Melanocyte of skin (primary cell): ENCODE measurements at places on chromosomes 11 and 22. TPM values are rescaled to one million over a fixed set of nuclear protein-coding genes. Genes with fewer than 3 reads are reported as not detected.

DUSP8 gene
- 0.15 and 0.67 TPM in 2 replicates for total RNA-seq

OR52N4 gene
- total RNA-seq = not detected in 2 replicates

SULT4A1 gene
- total RNA-seq = not detected in 2 replicates

MUC15 gene
- not detected in 2 replicates for total RNA-seq

OR52A1 gene
- not detected in 2 replicates for total RNA-seq

MMP7 gene
- 0.34 TPM in 1 of 2 replicates, not detected in the other for total RNA-seq

GNAZ gene
- 2.4 and 3.6 TPM in 2 replicates for total RNA-seq

SMC1B gene
- total RNA-seq = not detected in 2 replicates

KLHDC7B gene
- not detected in 2 replicates for total RNA-seq

CREB3L1 gene
- 0.15 and 0.33 TPM in 2 replicates for total RNA-seq

FAM118A gene
- 12.4 and 14.5 TPM in 2 replicates for total RNA-seq

OR52H1 gene
- not detected in 2 replicates for total RNA-seq

MAPK8IP1 gene
- total RNA-seq = 1.7 and 3.1 TPM in 2 replicates

SLC6A5 gene
- not detected in 2 replicates for total RNA-seq

OR52I1 gene
- not detected in 2 replicates for total RNA-seq

PARVB gene
- total RNA-seq = 63.2 and 95.3 TPM in 2 replicates

FOLR1 gene
- not detected in 2 replicates for total RNA-seq

RIMBP3C gene
- 0.34 and 0.36 TPM in 2 replicates for total RNA-seq

FAM227A gene
- 1.7 and 2.2 TPM in 2 replicates for total RNA-seq

TSPAN18 gene
- not detected in 2 replicates for total RNA-seq

USP28 gene
- 38.0 and 45.2 TPM in 2 replicates for total RNA-seq
